Activated T-cell treated with anti-CD3 and anti-CD28 coated beads for 4 hours (primary cell): ENCODE measurements at places on chromosomes 6 and 20.

DNA sequence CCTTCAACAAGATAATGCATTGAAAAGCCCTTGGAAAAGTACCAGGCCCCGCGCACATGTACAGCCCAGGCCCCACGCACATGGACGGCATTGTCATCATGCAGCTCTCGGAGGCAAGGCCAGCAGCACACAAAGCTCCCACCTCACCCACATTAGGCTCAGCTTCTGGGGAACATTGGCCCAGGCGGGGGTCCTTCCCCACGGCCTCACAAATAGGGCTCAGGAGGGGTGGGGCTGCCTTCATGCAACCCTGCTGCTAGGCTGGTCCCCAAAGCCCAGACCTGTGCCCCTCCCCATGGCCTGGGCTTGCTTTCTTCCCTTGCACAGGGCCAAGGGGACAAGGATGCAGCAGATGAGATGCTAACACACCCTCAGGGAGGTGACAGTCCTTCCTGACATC, 26.7 kb downstream of the NPEPL1 start:
- no peak for DNase-seq

DNA sequence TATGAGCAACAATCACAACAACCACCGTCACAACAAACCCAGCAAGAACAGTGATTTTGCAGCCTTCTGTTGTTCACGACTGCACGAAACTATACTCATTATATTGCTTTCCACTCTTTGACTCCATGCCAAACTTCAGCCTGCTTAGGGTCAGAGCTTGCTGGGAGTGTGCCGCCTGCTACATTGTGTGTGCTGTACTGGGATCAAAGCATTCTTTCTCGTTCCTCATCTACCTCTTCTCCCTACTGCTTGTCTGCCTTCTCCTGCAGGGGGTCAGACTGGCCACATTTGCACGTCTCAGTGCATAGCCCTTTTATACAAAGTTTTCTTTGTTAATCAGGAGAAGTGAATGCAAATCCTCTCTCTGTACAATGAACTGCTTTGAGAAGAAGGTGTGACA, 401.6 kb upstream of the CITED2 start:
- no peak for DNase-seq

DNA sequence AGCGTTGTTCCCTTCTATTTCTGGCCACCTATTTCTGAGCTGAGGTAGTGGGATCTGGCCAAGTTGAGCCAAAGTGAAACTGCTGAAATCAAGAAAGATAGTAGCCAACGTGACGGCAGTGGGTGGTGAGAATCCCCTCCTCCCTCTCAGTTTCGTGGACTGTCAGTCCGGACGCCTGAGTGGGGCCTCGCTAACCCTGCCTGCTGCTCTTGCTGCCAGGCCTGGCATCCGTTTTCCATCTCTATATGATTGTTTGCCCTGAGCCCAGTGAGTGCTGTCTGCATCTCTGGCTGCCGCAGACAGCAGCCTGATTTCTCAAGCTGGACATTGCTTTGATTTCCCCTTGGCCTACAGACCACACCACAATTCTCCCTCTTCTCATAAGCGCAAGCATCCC, 23.5 kb upstream of the PAX1 start:
- no peak for DNase-seq

DNA sequence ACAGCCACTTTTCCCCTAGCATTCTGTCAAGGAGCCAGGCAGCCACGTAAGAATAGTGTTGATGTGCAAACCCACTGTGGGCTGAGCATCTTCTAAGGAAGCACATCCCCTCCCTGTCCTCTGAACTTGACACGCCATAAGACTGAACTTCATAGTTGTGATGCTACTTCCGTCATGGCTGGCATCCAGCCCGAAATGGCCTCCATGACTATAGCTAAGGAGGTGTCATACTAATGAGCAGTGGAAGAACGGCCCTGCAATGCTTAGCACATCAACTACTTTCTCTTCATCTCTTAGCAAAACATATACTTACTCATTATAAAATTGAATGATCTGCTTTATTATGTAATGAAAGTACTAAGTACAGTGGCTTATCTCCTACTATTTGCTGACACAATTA, 110.2 kb downstream of the GJA10 start:
- DNase-seq, result no peak

GRCh38 chr6:159464816-159465215, 228.2 kb downstream of the SOD2 start:
- no peak for DNase-seq

DNA sequence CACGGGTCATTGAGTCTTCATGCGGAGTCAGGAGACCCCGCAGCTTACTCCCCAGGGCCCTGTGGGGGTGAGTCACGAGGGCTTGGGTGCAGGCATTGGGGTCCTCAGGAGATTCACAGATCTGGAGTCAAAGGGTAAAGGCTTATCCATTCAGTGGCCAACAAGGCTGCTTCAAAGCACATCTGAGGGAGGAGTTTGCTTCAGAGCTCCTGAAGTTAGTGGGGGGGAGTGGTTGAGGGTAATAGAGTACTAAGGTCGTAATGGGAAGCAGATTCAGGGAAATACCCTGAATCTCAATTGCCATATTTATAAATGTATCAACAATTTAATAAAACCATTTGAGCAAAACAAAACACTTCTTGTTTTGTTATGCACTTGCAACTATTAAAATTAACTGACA, 37.3 kb downstream of the SH3BGRL2 start:
- DNase-seq, result no peak

DNA sequence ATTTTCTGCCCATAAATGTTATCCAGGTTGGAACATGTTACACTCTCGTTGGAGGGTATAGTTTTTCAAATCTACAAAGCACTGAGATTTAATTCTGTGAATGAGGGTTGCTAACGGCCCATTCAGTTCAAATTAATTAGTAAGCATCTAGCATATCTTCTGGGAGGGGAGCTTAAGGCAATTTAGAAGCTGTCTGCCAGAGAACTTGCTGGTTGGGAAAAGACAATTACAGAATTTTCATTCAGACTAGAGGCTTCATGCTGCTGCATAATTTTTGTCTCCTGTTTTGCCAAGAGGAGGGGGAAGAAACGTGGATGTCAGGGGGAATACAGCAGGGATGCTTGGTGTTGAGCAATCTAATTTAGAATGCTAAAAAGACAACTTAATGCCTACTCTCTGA, 268.3 kb upstream of the FAM83B start:
- no peak for DNase-seq

DNA sequence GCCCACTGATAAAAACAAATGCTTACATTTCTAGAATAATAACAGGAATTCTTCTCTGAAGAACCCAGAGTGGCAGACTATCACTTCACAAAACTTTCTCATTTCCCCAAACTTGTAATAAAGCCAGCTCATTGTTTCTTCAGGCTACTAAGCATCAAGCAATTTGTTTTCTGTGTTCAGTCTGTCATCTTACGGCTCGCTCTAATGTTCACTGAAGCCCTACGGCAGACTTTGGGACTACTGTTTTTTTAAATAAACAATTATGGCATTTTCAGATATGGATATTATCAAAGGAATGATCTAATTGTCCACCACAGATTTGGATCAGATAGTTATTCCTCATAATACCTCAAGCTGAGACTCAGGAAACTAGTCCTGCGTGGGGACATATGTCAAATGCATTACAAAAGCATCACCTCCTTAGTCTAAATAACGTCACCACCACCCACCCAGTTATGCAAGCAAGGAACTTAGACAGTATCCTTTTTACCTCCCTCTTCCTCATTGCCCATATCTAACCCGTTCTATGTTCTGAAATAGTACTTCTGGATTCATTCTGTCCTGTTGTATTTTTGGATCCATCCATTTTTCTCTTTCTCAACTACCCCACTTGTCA, 415.1 kb downstream of the PLCB1 start:
- DNase-seq, result no peak

DNA sequence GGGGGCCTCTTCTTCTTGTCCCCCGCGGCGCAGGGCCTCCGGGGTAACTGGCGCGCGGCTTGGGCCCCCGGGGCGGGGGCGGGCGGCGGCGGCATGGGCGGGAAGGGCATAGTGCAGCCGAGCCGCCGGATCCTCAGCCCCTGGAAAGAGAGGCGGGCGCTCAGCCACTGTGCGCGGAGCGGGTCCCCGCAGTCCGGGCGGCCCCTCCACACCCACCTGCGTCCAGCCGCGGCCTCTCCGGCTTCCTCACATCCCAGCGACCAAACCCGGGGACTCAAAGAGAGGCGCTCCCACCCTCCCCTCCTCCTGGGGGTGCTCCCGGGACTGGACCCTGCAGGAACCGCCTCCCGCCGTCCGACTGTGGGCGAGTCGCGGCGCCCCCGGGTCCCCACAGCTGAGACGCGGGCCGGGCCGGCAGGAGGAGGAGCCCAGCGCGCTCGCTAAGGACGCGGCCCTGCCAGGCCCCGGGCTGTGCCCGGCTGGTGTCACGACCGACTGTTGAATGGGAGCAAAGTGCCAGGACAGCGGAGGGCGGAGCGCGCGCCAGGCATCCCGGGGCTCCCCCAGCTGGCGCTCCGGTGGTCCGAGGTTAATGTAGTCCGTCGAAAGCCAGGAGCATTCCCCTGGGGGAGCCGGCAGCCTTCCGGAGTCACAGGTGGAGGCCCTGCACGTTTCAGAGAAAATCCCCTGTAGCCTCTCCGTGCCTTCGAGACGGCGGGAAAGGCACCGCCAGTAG, at the start of gene PRR18:
Gene PRR18 (minus strand): TSS at position 360 of the 736 bp plus-strand sequence. CDS start 250 bp downstream, at position 110.
- no peak for DNase-seq

- no peak for DNase-seq
These were observed 3.1 kb upstream of the SPATS1 start for GRCh38 chr6:44339301-44339700.

GRCh38 chr20:59336540-59336939, 36.1 kb downstream of the EDN3 start:
- DNase-seq, result no peak

DNA sequence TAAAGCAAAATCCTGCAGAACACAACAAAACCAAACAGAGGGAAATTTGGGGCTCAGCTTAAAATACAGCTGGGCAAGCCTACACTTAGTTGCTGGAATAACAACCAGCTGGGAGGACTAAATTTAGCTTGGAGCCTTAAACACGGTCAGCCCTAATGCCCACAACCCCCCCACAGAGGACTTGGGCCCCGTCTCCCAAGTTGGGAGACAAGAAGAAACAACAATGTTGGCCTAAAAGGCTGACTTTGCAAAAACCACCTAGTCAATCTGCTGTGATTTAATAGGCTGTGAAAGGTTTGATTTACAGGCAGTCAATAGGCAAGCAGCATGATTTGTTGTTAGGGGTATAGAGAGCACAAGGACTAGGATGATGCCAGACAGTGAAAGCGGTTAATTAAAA, 40.3 kb upstream of the ARMC2 start:
- DNase-seq, result no peak

DNA sequence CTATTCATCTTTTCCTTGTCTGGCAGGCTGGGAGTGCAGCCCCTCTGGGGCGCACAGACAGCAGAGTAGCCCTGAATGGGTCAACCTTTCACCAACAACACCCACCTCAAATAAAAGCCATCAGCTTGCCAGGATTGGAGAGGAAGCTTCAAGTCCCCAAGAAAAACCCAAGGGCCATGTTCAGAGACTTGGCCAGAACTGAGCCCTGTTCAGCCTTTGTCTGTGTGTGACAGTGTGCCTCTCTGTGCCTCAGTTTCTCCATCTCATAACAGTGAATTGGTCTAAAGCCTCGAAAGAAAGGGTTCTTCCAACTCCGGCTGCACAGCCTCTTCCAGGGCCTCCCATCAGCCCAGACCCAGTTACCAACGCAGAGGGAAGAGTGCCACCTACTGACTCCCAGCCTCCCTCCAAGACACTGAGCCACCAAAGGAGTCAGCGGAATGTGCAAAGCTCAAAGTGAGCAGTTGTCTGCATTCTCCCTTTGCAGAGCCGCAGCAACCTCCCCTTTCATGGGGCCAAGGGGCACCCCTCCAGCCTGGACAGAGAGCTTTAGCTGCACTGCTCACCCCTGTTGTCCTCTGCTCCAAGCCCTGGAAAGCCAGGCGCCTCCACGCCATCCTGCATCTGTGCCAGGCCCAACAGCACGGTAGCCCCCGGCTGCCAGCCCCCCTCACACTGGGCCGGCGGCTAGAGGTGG, 82.7 kb upstream of the TOP1 start:
- no peak for DNase-seq
